Hematopoietic multipotent progenitor cell treated with erythropoietin and hydrocortisone succinate and interleukin-3 and kit ligand, for 4 days (in vitro differentiated cells): ENCODE measurements at places on chromosomes 4 and X.

- no peak for DNase-seq
Measured at GRCh38 chr4:912548-913279, 19.4 kb downstream of the GAK start.

DNA sequence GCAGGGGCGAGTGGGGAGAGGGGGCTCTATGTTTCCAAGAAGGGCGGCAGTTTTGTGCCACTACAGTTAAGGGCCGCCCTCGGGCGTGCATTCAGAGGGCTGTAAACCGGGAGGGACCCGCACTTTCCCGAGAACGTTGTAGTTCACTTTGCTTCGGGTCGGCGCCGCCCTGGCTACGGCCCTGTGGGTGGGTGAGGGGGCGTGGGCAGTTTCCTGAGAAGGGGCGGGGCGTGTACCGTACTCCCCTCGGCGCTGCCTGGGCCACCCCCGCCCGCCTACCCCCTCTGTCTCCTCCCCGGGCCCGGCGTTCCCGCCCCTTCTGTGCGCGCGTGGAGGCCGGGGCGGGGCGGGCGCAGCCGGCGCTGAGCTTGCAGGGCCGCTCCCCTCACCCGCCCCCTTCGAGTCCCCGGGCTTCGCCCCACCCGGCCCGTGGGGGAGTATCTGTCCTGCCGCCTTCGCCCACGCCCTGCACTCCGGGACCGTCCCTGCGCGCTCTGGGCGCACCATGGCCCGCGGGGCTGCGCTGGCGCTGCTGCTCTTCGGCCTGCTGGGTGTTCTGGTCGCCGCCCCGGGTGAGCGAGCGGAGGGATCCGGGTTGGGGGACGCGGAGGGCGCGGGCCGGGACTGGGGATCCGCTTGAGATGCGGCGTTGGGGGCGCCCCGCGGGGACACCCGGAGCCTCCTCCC lies at the start of gene CD99:
Gene CD99 (plus strand): TSS at position 440 of the 687 bp plus-strand sequence. CDS start 66 bp downstream, at position 506.
- DNase-seq: peak; percentile 96

DNA sequence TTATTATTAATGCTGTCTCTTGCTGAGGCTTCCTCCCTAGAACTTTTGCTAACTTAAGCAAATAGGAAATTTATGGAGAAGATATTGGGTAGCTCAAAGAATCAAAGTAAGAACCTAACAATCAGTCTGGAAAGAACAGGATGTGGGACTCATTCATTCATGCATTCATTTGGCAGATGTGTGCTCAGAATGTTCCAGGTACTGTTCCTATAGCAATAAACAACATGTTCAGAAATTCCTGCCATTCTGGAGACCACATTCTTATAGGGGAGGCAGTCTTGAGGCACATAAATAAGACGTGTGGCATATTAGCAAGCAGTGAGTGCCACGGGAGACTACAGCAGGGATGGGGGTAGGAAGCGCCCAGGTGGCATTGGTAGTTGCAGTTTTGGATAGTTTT lies 5.0 kb downstream of the GRK4 start:
- no peak for DNase-seq

GRCh38 chr4:113468165-113469022 lies 293.1 kb downstream of the CAMK2D start:
- DNase-seq: no peak

DNA sequence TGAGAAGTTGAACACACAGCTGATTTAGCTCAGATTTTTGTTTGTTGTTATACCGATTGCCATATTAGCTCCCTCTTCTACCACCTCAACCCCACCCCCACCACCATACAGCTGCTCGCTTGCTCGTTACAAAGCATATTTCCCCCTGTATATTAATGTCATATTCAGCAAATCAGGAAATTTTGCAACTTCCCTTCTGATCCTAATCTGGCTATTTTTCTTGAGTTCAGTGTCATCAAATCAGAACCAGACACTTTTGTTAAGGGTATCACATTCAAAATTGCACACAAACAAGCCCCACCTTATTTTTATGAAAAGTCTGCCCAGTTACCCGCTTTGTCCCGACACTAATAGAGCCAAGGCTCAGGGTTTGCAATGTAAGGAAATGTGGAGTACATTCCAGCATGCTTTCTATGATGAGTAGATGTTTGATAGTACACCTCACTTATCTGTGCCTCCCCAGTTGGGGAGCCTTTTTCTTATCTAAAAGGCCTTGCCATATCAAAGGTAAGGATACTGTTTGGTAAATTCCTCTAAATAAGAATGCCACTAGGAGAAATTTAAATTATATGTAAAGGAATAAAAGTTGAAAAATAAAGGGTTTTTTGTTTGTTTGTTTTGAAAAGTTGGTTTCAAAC lies 212.2 kb downstream of the CBR4 start:
- DNase-seq: peak; percentile 65

- DNase-seq: no peak
Measured at GRCh38 chrX:151694661-151695582, at the start of gene PRRG3. PRRG3 (plus strand) TSS chrX:151695458; CDS start chrX:151698815, 3,357 bp downstream.

- DNase-seq: no peak
Measured at GRCh38 chr4:71275004-71275403, 63.8 kb upstream of the SLC4A4 start.

- DNase-seq: no peak
Measured at GRCh38 chr4:183035726-183036415, 63.2 kb upstream of the WWC2 start.

GRCh38 chrX:39626749-39627148 lies 471.0 kb downstream of the BCOR start:
- DNase-seq: no peak

GRCh38 chrX:67114635-67115034 lies 429.2 kb upstream of the AR start:
- no peak for DNase-seq

- DNase-seq: no peak
Measured at GRCh38 chr4:107714256-107714655, 5.8 kb downstream of the PAPSS1 start.

- DNase-seq: peak; percentile 3
Measured at GRCh38 chrX:29487714-29488113, 727.6 kb upstream of the MAGEB2 start.

DNA sequence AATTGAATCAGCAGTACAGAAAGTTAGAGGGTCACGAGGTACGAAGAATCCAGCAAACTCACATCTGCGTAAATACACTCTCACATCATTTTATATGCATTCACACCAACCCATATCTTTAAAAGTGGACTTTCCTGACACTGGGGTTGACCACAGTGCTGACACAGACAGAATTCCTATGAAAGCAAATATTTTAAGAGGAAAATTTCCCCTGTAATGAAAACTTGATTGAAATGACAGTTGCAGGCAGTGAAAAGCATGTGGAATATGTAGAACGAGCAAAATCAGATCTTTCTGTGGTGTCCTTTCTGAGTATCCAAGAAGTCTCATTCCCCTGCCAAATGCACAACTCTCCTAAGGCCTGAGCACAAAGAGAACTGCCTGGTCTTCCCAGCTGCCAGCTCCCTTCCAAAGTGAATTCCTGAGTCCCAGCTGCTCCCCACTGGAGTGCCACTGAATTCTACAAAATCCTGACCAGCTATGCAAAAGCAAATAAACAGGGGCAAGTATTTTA lies 50.5 kb upstream of the FAM9C start:
- DNase-seq: no peak

DNA sequence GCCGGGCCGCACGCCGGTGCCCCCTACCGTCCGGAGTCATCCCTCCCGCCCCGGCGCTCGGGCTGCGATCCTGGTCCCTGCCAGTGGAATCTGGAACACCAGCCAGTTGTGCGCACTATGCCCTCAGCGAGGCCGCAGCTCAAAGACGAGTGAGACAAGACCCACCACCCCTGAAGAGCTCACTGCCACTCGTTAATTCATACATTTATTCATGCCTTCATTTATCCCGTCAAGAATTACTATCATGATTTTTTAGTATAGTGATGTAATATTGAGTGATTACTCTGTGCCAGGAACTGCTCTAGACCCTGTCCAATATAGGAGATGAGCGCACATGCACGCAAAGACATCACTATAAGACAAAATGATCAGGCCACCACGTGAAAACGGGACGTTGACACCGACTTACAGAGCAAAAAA lies 247 bp upstream of the PPA2 start:
- DNase-seq: no peak

- no peak for DNase-seq
Measured at GRCh38 chr4:13289391-13289790, 194.7 kb downstream of the RAB28 start.

- no peak for DNase-seq
Measured at GRCh38 chr4:152501846-152502536, 33.9 kb downstream of the FBXW7 start.
